ENCODE measurements at places on chromosomes 3 and 15.

GRCh38 chr15:60916032-60916678, 312.9 kb downstream of the RORA start:
- no peak for DNase-seq

GRCh38 chr3:53200501-53201498, 39.8 kb downstream of the PRKCD start:
- no peak for DNase-seq

GRCh38 chr3:56536735-56537134, 20.2 kb upstream of the CCDC66 start:
- DNase-seq: no peak

DNA sequence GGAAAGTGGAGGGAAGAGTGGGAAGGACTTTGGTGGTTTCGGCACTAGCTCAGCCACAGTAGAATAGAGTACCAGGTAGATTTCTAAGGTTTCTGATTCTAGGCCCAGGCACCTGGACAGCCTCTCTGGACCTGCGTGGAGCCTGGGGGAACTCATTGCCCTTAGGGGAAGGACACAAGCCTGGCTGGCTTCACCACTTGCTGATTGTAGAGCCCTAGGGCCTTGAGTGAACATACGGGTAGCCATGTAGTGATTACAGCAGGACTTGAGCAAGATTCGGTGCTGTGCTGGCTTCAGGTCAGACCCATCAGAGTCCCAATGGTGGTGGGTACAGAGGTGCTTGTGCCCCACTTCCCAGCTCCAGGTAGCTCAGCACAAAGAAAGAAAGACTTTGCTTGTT, 47.0 kb downstream of the FAM81A start:
- DNase-seq: no peak

DNA sequence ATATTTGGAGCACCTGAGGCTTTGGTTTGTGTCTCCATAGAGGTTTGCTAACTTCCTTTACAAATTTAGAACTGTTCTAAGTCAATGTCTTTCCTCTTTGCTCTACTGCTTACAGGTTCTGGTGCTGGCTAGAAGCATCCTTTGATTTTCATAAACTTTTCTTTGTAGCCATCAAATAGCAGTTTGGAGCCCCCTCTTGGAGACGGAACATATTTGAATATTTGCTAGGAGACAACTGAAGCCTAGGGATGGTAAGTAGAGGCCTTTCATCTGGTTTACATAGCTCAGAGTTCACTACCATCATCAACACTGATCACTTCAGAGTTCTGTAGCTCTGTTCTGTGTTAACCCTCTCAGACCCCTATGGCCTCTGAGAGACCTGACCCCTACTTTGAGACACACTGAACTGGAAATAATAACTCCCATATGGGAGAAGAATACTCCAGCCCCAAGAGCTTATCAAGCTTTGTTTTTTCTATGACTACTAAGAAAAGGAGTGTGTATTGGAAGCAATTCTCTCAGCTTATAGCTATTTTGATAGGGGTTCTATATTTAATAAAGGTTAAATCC, 420.4 kb downstream of the EPHA3 start:
- DNase-seq: no peak

DNA sequence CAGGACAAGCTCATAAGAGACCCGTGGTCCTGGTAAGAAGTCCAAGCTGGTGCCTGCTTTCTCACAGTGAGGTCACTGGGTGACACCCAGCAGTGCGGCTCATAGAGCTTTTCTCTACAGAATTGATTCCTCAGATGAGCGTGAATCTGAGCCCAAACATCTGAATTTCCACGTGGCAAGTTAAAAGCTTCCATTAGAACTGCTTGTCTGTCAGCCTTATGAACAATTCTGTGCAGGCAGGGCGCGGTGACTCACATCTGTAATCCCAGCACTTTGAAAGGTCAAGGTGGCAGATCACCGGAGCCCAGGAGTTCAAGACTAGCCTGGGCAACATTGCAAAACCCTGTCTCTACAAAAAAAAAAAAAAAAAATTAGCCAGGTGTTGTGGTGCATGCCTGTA, 113.1 kb upstream of the ABHD17C start:
- DNase-seq: no peak

- no peak for DNase-seq
These were observed 114.4 kb downstream of the PDZRN3 start for GRCh38 chr3:73510334-73510733.

- DNase-seq: no peak
These were observed 54.1 kb upstream of the CCR2 start for GRCh38 chr3:46299608-46300460.

DNA sequence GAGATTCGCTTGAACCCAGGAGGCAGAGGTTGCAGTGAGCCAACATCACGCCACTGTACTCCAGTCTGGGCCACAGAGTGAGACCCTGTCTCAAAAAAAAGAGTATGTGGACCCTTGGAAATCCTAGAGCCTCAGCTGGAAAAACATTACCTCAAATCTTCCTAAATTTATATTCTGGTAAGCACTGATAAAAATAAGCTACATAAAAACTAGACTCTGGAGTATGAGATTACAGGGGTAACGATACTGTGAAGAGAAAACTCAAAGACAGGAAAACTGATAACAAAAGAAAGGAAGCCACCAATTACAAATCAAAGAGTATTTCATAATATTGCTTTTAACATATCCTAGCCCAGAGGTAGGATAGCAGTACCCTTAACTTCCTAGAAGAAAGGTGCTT, 30.3 kb downstream of the SETD2 start:
- DNase-seq: no peak

- DNase-seq: no peak
These were observed 29.7 kb downstream of the VGLL3 start for GRCh38 chr3:86961297-86961696.

DNA sequence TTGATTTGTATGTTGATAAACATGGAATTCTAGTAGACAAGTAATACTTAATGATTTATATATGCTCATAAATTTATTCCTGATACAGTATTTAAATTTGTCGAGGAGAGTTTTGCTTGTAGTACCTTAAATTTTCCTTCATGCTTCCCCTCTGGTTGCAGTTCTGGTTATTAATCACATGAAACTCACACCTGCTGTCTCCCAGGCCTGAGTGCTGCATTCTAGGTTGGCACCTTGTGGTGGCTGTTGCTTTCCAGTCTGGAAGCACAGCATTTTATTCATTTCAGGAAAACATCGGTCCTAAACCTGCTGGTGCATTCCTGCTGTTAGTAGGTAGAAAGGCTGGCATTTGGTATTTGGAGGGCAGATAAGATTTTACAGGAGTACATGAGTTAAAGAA, 44.9 kb downstream of the ATP1B3 start:
- no peak for DNase-seq

DNA sequence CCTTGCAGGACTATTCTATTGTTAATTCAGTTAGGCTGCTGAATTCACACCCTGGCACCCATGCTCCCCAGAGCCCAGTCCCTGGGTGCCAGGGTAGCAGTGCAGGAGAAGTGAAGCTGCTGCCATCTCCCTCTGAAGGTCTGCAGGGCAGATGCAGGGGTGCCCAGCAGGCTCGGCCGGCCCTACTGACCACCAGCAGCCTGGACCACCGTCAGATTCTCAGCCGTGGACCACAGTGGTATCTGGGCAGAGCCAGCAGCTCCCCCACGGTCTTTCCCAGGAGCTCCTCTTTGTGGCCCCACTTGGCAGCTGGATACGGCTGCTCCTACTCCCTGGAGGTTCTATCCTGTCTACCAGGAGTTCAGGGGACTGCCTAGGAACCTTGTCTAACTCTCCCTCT, 46.8 kb downstream of the ALDH1L1 start:
- DNase-seq: peak; percentile 54

DNA sequence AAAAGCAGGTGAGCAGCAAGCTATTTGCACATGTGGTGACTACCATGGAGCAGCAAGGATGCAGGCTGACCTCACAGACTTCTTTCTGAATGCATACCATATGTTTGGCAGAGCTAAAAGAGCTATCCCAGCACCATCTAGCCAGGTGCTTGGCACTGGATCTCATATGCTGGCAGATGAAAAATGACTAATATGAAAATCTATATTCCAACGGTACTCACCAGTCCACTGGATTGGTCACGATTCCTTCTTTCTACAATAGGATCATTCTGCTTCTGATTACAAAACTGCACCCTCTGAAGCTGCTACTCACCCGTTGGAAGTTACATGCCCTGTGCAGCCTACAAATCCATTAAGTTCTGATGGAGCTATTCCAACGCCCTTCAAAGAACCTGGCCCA, 714.3 kb upstream of the CFAP20DC start:
- DNase-seq: no peak

DNA sequence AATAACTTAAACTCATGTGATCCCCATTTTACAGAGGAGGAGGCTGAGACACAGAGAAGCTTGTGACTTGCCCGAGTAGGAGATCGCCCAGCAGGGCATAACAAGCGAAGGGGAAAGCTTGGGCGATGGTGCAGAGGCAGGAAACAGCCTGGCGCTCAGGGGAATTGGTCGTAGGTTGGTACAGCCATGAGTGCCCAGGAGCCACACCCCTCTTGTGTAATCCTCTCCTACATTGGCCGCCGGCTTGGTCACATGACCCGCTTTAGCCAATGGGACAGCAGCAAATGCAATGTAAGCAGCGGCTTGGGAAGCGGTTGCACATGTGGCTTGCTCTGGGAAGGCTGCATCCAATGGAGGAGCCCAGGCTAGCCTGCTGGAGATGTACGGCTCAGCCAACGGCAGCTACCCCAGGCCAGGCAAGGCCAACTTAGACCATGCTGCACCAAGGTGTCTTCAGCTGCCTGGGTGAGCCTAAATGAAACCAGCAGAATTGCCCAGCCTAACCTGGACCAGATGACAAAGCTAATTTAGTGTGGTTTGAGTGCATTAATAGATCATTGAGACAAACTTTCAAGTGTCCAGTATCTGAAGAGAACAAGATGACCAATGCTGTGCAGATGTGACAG, 50.3 kb upstream of the SLC6A6 start:
- DNase-seq: no peak

- DNase-seq: peak; percentile 58
These were observed 26.9 kb downstream of the STOML1 start for GRCh38 chr15:73965094-73965757.

- DNase-seq: no peak
These were observed 45.6 kb downstream of the SST start for GRCh38 chr3:187624588-187624987.

- DNase-seq: no peak
These were observed 58.2 kb downstream of the PCSK6 start for GRCh38 chr15:101431301-101431700.

DNA sequence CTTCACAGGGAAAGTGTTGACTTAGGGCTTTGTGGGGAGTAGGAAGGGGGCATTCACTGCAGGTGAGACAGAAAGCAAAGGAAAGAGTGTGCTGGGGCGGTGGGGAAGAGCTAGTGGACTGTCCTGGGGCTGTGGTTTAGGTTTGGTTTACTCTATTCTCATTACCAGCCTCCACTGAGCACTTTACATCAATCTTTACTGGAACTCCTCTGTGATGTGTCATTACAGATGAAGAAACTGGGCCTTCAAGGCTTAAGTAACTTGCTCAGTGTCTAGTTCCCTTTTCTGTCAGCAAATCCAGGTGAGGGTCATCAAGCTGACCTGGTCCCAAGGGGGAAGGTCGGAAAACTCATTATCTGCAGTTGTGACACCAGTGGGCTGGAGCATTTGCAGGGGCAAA, 120.2 kb upstream of the PFN2 start:
- no peak for DNase-seq

- no peak for DNase-seq
These were observed 18.2 kb downstream of the TRIM71 start for GRCh38 chr3:32835961-32836360.

GRCh38 chr3:127887321-127887720, 27.7 kb upstream of the KBTBD12 start:
- no peak for DNase-seq

DNA sequence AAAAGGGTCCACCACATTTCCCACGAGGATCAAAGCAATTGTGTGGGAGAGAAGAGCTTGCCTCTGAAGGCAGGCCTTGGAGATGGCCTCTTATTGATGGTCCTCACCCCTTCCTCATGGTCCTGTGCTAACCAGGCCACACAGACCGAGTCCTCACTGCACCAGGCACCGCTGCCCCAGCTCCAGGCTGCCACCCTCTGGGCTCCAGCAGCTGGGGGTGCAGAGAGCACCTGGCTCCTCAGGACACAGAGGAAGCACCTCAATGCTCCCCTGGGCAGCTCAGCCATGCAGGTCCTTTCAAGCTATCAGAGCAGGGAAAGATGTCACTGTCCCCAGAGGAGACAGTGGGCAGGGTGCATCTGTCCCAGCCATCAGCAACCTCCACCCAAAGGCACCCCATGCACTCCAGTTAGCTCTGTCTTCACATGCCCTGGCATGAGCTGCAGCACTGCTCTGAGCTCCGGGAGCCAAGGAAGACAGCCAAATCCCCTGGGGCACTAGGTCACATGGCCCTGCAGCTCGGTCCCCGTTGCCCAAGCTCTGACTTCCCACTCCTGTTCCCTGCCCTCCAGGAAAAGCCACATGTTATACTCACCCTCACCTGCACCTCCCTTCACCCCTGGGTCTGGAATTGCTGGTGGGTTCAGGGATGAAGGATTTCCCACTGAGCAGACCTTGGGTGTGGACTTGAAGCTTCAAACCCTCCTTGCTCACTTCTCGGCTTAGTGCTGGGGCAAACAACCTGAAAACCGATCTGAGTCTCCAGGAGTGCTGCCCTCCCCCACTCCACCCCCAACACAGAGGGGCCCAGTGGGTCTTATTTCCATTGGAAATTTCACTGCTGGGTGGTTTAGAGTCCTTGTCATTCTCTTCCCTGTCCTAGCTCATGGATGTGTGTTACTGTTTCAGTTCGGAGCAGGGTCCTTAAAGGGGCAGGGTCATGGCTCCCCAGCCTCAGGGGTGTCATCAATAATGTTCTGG, 32.6 kb downstream of the ALS2CL start:
- no peak for DNase-seq

DNA sequence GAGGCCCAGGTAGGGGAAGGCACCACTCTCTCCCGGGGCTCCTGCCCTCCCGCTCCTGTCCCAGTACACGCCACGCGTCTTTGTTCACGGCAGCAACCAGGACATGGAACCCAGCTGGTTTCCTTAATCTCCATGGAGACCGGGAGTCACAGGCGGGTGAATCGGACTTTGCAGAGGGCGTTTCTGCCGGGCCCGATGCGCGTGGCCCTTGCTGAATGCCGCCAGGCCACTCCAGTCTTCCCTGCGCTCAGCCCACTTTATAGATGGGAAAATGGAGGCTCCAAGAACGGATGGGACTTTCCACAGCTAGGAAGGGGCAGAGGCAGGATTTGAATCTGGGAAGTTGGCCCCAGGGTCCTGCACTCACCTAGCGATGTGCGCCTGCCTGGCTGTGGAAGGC, 7.4 kb downstream of the PLXND1 start:
- DNase-seq: no peak

- DNase-seq: no peak
These were observed 240.6 kb downstream of the OTOL1 start for GRCh38 chr3:161737171-161737570.

- DNase-seq: no peak
These were observed 14.8 kb downstream of the KLHL6 start for GRCh38 chr3:183540501-183541234.

- DNase-seq: no peak
These were observed 1.9 kb downstream of the DAG1 start for GRCh38 chr3:49471856-49472495.

- no peak for DNase-seq
These were observed 221.3 kb downstream of the SUCLG2 start for GRCh38 chr3:67433109-67433508.
